NCI-H187 treated with DMSO at 0.1 percent for 48 hours (cell line): ENCODE measurements at places on chromosomes 2 and 18.

GRCh38 chr2:136486115-136486514 lies 279.2 kb upstream of the THSD7B start:
- DNase-seq: no peak

DNA sequence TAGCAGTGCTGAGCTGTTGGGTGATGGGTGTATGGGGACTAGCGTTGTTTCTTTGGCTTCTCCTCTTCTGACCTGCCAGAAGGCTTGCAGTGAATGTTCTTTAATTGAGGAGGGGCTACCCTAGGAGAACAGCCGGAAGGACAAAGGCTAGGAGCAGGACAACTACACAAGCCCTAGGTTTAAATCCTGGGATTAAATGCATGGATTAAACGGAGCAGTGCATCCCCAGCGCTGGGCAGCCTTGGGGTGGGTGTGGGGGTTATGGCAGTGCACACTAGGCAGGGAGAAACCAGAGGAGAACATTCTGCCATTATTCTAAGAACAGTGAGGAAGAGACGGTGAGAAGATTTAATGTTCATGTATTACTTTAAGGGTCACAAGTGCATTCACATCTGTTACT lies 86.4 kb upstream of the MCFD2 start:
- no peak for DNase-seq

GRCh38 chr2:236056141-236056540 lies 112.0 kb downstream of the GBX2 start:
- DNase-seq: no peak

DNA sequence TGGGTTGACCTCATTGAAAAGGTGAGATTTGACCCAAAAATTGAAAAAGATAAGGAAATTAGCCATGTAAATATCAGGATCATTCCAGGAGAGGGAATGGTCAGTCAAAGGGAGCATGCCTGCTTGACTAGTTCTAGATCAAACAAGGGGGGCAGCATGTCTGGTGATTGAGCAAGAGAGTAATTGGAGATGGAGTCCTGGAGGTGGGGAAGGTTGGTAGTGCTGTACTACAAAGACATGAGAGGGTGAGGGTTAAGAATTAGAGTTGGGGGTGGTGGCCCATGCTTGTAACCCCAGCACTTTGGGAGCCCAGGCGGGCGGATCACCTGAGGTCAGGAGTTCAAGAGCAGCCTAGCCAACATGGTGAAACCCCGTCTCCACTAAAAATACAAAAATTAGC lies 2.0 kb downstream of the MRPL30 start:
- no peak for DNase-seq

DNA sequence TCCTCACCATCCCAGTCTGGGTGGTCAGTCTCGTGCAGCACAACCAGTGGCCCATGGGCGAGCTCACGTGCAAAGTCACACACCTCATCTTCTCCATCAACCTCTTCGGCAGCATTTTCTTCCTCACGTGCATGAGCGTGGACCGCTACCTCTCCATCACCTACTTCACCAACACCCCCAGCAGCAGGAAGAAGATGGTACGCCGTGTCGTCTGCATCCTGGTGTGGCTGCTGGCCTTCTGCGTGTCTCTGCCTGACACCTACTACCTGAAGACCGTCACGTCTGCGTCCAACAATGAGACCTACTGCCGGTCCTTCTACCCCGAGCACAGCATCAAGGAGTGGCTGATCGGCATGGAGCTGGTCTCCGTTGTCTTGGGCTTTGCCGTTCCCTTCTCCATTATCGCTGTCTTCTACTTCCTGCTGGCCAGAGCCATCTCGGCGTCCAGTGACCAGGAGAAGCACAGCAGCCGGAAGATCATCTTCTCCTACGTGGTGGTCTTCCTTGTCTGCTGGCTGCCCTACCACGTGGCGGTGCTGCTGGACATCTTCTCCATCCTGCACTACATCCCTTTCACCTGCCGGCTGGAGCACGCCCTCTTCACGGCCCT lies 11.2 kb downstream of the ACKR3 start:
- no peak for DNase-seq

GRCh38 chr2:218555527-218555926 lies 12.6 kb downstream of the USP37 start:
- no peak for DNase-seq

DNA sequence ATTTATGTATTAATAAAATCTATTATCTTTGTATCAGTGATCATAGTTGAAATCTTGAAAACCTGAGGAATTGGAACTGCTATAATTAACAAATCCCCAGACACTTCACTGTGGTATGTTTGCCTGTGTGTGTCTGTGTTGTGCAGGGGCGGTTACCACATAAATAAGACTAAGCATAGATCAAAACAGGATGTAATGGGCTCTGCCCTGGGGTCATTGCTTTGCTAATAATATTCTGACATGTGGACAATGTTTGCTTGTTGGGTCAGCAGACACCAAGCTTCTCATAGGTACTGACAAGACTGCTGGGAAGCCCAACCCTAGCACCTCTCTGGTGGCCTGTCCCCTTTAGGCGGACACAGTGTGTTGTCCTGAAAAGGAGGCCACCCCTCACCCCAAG lies 35.8 kb upstream of the DOK6 start:
- no peak for DNase-seq
